Activated CD8-positive, alpha-beta memory T cell treated with anti-CD3 and anti-CD28 coated beads for 24 hours (primary cell): ENCODE measurements at places on chromosomes 4 and X.

- no peak for DNase-seq
Measured at GRCh38 chr4:57191523-57192034, 81.4 kb upstream of the IGFBP7 start.

- DNase-seq, result no peak
Measured at GRCh38 chrX:120429776-120430540, 39.1 kb downstream of the LAMP2 start.

- DNase-seq, result no peak
Measured at GRCh38 chr4:89509708-89510281, 202.2 kb upstream of the GPRIN3 start.

GRCh38 chr4:112340023-112340422, 42.9 kb downstream of the ALPK1 start:
- DNase-seq, result no peak

- no peak for DNase-seq
Measured at GRCh38 chr4:78069859-78070258, 12.7 kb downstream of the FRAS1 start.

DNA sequence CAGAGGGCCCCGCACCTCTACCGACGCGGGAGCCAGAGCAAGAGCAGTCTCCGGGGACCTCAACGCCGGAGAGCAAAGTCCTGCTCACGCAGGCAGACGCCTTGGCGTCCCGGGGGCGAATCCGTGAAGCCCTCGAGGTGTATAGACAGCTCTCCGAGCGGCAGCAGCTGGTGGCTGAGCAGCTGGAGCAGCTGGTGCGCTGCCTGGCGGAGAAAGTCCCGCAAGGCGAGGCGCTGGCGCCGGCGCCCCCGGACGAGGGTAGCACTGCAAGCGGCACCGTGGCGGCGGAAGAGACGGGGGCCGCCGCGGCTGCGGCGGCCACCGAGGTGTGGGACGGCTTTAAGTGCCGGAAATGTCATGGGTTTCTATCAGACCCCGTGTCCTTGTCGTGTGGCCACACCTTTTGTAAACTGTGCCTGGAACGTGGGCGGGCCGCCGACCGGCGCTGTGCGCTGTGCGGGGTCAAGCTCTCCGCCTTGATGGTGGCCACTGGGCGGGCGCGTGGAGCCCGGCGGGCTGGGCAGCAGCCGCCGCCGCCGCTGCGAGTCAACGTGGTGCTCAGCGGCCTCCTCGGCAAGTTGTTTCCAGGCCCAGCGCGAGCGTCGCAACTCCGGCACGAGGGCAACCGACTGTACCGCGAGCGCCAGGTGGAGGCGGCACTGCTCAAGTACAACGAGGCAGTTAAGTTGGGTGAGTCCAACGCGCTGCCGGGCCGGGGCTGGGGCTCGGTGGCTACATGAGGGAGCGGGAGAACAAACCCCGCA, 672 bp downstream of the LONRF3 start:
- peak; percentile 79 for DNase-seq

GRCh38 chr4:7394681-7395451, 39.9 kb downstream of the PSAPL1 start:
- peak; percentile 30 for DNase-seq

- no peak for DNase-seq
Measured at GRCh38 chrX:23745786-23746185, 2.7 kb upstream of the ACOT9 start.

DNA sequence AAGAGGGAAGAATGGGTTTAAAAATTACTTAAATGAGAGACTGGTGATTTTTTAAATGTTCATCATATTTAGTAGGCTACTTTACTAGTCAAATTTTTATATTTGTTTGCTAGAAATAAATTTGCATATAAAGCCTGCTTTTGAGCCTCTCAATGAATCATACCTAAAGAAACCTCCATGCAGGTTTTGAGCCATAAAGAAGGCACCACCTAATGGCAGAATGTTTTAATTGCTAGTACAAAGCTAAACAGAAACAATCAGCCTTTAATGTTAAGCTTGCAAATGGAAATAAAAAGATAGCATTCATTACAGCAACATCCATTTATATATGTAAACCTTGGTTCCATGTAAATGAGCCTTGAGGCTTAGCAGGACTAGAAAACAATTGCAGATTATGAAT, 989.7 kb downstream of the CCSER1 start:
- DNase-seq, result no peak

- DNase-seq, result no peak
Measured at GRCh38 chrX:11259437-11259836, 33.8 kb upstream of the AMELX start.

DNA sequence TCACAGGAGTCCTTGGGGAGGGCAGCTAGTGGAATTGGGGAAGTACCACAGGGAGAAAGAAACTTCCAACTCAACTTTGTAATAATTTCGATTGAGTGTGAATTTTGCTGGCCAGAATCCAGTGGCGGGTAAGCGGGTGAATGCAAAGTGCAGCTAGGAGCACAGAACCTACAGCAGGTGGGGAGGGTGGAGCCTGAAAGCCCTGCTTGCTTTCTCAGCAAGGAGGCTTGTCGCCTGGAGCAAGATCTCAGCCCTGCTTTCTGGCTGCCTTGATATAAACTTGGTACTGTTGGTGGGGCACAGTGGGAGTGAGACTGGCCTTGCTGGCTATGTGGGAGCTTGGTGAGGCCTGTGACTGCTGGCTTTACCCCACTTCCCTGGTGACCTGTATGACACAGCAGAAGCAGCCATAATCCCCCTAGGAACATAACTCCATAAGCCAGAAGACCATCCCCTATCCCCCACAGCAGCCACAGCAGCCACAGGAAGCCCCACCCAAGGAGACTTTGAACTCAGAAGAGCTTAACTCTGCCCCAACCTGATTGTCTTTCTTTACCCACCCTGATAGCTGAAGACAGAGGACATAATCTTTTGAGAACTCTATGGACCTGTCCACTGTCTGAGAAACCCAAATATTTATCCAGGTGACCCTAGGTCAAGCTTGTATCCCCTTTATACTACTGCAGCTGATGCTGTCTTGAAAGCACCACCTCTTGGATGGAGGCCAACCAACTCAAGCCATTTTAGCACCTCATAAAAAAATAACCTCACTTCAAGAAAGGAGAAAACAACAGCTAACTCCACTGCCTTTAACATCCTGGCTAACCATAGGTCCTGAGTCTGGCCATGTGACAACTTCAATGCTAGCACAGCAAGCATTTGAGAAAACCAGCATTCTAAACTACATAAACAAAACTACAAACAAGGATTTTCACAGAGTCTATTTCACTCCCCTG, 87.2 kb upstream of the PDE5A start:
- no peak for DNase-seq

DNA sequence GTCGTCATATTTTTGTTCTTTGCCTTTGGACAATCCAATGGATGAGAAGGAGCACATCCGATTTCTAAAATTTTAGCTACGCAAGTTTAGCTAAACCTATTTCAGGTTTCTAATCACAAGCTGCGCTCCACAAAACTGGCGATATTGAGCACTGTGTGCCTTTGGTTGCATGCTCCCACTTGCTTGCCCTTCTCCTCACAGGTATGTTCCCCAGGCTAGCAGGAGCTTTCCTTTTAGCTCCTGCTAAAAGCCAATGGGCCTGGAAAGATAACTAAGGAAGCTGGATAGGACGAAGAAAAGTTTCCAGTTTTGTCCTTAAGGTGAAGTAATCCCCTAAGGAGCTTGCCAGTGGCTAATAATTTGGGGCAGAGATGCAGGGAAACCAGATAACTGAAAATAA, 975.2 kb downstream of the FSTL5 start:
- no peak for DNase-seq

GRCh38 chr4:100609810-100610209, 92.0 kb upstream of the EMCN start:
- DNase-seq, result no peak

DNA sequence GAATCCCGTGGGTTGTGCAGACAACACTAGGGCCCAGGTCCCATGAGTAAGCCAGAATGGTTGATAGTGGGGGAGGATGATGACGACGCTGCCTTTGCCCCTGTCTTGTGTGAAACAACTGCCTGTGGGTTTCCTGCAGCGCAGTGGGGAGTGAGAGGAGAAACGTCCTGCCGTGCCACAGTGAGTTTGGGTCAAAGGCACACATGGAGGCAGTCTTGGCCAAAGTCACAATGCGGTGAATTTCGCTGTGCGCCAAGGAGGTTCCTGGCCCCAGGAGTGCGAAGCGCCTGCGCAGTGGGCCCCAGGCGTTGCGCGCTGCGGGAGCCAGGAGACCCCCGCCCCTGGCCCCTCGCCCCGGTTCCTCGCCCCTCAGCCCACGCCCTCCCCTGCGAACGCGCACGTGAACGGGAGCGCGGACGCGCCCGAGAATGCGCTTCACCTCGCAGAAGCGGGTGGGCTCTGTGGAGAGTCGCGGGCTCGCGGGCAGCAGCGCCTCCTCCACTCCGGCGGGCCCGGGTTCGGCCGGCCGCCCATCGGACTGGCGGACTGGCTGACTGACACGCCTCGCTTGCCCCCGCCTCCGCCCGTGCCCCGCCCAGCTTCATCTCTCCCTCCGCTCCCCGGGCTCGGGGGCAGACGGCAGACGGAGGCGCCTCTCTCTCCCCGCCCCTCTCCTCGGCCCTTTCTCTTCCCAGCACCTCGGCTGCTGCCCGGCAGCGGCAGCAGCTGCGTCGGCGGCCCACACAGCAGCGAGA, at the start of gene NUDT10:
Gene NUDT10 (plus strand): TSS at position 635 of the 755 bp plus-strand sequence. CDS start 144 bp downstream, outside the sequence.
- peak; percentile 75 for DNase-seq
